Activated B cell treated with CpG ODN at 0.5 μM for 24 hours (primary cell): ENCODE measurements at places on chromosomes 13 and 19.

GRCh38 chr19:6213696-6214641, 65.8 kb downstream of the MLLT1 start:
- no peak for DNase-seq

GRCh38 chr19:2041433-2041682, 9.7 kb downstream of the MKNK2 start:
- no peak for DNase-seq

DNA sequence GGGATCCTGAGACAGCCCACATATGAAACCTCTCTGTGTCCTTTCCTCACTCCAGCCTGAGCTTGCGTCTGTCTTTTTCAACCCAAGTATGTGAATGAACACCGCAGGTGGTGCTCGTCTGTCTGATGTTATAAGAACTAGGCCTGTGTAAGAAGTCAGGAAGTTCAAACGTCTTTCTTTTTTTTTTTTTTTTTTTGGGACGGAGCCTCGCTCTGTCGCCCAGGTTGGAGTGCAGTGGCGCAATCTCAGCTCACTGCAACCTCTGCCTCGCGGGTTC, 92.3 kb downstream of the ANKRD10 start:
- DNase-seq: no peak

- DNase-seq: no peak
These were observed 12.3 kb upstream of the ARL11 start for GRCh38 chr13:49615836-49616675.

- DNase-seq: no peak
These were observed 72.4 kb upstream of the TSC22D1 start for GRCh38 chr13:44648392-44649103.

GRCh38 chr13:109163037-109163379, 533.6 kb downstream of the MYO16 start:
- DNase-seq: no peak

DNA sequence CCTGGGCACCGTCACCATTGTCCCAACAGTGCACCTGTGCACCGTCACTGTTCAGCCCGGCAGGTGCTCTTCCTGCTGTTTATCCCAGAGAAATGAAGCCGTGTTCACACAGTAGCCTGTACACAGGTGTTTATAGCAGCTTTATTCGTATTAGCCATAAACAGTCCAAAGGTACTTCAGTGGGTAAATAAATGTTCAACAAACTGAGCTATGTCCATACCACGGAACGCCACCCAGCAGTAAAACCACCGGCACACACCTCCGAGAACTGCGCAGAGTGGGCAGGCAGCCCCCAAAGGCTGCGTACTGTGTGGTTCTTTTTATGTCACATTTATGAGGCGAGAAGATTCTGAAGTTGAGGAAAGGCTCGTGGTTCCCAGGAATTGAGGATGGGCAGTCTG, 44.9 kb upstream of the DCUN1D2 start:
- no peak for DNase-seq

GRCh38 chr13:74090397-74090796, 43.8 kb downstream of the KLF12 start:
- DNase-seq: no peak

DNA sequence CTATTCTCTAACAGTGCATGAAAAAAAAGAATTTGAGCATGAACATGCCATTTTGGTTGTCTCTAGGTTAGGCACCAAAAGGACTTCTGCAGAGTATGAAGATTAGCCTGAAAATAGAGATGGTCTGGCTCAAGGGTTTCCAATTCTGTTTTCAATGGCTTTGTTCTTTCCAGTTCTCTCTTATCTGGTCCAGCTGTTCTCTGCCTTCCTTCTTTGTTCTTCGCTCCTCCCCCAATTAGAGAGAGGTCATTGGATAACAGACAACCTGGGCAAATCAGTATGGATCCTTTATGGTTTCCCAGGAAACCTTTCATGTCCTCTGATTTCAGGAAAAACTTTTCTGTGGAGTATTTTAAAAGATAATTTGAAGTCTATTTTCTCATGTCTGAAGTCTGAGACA, 623.4 kb downstream of the PCDH17 start:
- no peak for DNase-seq

DNA sequence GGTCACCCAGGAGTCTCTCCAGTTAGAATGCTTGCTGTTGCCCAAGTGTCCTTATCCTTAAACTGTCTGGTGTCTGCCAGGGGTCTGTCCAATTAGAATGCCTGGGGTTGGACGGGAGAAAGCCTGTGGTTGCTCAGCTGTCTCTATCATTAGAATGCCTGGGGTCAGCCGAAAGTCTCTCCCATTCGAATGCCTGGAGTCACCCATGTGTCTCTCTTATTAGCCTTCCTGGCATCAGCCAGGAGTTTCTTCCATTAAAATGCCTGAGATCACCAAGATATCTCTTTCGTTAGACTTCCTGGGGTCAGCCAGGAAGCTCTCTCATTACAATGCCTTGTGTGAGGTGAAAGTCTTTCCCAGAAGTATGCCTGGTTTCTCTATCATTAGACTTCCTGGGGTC, 1521.0 kb downstream of the UQCRFS1 start:
- DNase-seq: no peak

GRCh38 chr13:47991859-47992258, 9.2 kb downstream of the SUCLA2 start:
- DNase-seq: no peak

- no peak for DNase-seq
These were observed 148.6 kb upstream of the SOX21 start for GRCh38 chr13:94860981-94861407.

GRCh38 chr13:50011461-50011860, 3.8 kb upstream of the KCNRG start:
- DNase-seq: no peak

- no peak for DNase-seq
These were observed 11.7 kb upstream of the SULT2A1 start for GRCh38 chr19:47897861-47898260.

DNA sequence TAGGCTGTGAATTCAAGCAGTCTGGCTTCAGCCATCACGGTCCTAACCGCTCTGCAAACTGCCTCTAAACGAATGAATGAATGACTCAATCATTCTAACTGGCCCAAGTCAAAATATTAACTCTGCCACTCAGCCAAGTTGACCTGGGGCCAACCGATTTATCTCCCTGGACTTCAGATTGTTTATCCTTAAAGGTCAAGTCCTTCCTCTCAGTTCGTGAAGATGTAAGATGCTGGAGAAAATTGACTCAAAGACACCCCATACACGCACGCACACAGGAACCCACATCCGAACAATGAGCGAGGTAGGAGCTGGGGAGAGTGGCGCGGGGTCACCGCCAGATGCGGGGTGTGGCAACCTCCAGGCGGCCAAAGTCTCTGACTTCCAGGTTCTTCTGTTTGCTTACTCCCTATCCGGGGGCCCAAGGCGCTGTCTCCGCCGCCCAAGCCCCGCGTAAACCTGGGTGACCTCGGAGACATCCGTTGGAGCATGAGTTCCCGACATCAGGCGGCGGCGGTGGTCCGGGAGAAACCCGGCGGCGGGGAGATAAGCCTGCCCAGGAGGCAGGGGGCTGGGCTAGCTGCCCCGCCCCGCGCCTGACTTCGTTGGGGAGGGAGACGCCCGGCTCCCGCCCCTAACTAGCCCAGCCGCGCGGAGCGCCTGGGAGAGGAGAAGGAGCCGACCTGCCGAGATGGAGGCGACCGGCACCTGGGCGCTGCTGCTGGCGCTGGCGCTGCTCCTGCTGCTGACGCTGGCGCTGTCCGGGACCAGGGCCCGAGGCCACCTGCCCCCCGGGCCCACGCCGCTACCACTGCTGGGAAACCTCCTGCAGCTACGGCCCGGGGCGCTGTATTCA, at the start of gene CYP2S1:
TSS of gene CYP2S1 (plus strand) at position 646 of the 856 bp plus-strand sequence. CDS start at position 692, 46 bp downstream.
- no peak for DNase-seq

- DNase-seq: peak; percentile 60
These were observed 9.1 kb upstream of the LILRB5 start for GRCh38 chr19:54266133-54266532.

- no peak for DNase-seq
These were observed 12.9 kb downstream of the CCDC70 start for GRCh38 chr13:51874651-51875050.

GRCh38 chr19:43524922-43525835, 1.8 kb downstream of the ETHE1 start:
- no peak for DNase-seq

- no peak for DNase-seq
These were observed 462.2 kb upstream of the SLC10A2 start for GRCh38 chr13:103528437-103528836.

DNA sequence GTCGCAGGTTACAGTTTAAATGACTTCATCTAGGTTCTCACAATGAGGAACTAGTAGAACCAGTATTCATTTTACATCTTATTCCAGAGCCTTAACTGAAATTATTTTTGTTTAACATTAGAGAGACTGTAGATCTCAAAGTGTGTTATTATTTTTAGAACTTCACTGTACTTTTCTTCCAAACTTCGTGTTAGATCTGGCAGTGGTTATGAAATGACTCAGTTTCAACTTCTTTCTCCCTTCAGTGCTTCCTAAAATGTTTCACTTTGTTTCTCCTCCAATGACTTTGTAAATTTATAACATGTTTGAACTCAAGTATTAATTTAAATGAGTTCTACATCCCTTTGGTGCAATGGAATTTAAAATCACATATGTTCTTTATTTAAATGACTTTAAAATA, 139.3 kb downstream of the PCDH9 start:
- no peak for DNase-seq

DNA sequence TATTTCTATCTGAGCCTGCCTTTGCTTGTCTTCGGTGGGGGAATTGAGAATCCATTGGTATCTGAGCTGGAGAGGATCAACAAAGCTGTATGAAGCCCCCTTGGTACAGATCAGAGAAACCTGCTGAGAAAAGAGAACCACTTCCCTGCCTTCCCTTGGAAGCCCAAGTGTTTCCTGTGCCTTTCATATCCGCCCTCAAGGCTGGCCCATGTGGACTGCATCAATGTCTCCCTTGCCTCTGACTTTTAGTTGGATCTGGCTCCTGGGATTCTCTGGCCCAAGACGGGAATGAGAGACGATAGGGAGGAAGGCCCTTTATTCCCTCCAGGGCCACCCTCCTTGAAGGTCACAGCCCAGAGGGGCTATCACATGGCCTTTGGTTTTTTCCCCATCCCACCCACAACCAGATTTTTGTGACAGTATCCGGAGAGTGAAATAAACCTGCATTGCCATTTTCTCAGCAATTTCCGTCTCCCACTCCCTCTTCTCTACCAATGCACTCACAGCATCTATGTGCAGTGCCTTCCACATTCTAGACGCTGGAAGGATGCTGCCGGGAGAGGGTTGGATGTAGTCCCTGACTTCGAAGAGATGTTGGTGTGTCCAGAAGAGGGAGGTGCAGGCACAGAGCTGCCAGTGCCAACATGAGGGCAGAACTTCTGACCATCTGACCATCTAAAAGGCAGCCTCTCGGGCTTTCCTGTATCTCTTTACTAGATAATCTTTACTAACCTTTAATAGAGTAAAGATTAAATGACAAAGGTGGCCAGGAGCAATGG, 63.8 kb downstream of the KCTD15 start:
- no peak for DNase-seq

DNA sequence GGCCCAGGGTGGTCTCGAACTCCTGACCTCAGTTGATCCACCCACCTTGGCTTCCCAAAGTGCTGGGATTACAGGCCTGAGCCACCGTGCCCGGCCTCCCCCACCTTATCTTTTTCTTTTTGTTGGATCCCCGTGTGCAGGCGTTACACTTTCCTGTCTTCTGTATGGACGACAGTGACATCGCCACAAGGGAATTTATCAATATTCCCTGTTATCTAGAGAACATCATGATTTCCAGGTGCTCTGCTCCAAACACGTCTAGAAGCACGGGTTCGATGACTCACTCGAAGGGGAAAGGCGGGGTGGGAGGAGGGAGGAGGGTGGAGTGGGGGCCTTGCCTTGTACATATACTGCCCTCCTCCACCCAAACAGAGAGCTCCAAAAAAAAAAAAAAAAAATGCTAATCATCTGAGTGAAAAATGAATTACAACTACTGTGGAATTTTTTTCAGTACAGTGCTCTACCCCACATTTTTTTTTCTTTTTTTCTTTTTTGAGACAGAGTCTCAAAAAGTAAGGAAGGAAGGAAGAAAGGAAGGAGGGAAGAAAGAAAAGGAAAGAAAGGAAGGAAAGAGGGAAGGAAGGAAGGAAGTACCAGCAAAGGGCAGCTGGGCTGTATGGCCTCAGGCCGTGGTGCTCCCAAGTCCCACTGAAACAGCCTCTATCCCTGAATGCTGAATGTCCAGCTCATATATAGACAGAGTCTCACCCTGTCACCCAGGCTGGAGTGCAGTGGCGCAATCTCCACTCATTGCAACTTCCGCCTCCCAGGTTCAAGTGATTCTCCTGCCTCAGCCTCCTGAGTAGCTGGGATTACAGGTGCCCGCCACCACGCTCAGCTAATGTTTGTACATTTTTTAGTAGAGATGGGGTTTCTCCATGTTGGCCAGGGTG, 36.8 kb downstream of the INSR start:
- no peak for DNase-seq

DNA sequence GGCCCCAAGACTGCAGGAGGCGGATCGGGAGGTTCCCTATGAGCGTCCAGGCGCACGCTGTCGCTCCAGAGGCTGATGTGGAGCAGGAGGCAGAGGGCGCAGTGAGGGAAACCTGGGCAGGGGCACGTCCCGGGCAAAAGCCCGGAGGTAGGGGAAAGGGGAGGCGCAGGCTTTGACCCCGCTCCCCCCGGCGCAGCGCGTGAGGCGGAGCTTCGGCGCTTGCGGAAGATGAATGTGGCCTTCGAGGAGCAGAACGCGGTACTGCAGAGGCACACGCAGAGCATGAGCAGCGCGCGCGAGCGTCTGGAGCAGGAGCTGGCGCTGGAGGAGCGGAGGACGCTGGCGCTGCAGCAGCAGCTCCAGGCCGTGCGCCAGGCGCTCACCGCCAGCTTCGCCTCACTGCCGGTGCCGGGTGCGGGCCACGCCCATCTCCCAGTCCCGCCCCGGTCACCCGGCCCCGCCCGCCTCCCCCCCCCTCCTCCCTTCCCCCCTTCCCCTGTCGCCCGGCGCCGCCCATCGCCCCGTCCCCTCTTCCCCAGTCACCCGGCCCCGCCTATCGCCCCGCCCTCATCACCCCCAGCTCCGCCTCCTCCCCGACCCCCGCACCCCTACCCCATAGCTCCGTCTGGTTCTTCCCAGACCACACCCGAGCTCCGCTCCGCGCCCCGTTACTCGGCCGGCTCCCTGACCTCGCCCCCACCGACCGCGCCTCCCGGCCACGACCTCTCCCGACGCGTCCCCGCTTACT, 4.1 kb downstream of the HMG20B start:
- DNase-seq: no peak

GRCh38 chr19:55581145-55581822, 636 bp upstream of the ZNF579 start:
- DNase-seq: no peak

GRCh38 chr13:80599765-80600164, 258.8 kb upstream of the SPRY2 start:
- DNase-seq: no peak
